Stimulated activated CD4-positive, alpha-beta T cell treated with anti-CD3 and anti-CD28 coated beads, Interleukin-1b, Interleukin-23, amount 100 ng/mL, for 1 hour (primary cell): ENCODE measurements at places on chromosomes 6 and 20.

- no peak for DNase-seq
Measured at GRCh38 chr6:148790817-148791216, 44.0 kb downstream of the UST start.

DNA sequence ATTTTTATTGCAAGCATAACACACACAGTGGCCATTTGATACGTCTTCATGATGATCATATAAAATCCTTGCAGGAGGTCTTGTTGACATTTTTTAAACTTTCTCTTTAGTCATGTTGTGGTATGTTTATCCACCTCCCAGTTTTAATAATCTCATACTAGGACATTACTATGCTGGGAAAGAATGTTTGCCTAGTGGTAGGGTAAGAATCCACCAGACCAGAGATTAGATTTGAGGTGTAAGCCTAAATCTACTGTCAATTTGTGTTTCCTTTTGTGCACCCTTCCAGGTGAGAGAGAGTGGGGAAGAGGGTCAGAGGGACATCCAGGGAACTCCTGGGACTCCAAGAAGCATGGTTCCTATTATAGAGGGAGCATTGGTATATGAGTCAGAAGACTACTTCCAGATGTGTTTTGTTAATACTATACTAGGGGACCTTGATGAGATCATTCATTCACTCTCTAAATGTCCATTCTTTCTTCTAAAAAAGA lies 298.3 kb upstream of the SASH1 start:
- DNase-seq: no peak

- DNase-seq: no peak
Measured at GRCh38 chr6:26183581-26184366, 96.5 kb downstream of the HFE start.

- DNase-seq: no peak
Measured at GRCh38 chr6:6277413-6277812, 43.0 kb downstream of the F13A1 start.

GRCh38 chr6:170236131-170236836 lies 54.6 kb downstream of the DLL1 start:
- DNase-seq: no peak

- DNase-seq: no peak
Measured at GRCh38 chr6:118774581-118774980, 119.4 kb upstream of the ASF1A start.

DNA sequence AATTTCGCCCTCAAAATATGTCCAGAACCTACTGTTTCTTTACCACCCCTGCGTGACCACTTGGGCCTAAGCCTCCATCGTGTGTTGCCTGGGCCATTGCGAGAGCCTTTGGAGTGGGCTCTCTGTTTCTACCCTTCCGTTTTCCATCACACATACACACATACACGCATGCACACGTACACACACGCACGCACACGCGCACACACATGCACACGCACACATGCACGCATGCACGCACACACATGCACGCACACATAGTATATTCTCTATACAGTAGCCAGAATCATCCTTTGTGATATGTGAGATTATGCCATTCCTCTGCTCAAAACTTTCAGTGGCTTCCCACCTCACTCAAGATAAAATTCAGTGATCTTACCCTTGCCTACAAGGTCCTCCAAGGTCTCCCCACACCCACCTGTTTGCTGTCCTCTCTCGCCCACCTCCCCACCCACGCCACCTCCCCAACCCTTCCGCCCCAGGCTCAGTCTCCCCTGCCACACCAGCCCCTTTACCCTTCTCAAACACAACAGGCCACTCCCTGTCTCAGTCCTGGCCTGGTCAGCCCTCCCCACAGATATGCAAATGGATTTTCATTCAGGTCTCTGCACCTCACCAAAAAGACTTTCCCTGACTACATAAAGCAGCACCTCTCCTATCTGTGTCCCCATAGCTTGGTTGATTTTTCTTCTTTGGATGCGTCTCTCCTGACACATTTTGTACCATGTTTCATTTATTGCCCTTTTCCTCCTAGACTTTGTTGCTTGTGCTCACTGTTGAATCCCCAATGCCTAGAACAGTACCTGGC lies 559.6 kb downstream of the CD83 start:
- no peak for DNase-seq

- no peak for DNase-seq
Measured at GRCh38 chr6:53829698-53830221, 35.0 kb downstream of the LRRC1 start.

DNA sequence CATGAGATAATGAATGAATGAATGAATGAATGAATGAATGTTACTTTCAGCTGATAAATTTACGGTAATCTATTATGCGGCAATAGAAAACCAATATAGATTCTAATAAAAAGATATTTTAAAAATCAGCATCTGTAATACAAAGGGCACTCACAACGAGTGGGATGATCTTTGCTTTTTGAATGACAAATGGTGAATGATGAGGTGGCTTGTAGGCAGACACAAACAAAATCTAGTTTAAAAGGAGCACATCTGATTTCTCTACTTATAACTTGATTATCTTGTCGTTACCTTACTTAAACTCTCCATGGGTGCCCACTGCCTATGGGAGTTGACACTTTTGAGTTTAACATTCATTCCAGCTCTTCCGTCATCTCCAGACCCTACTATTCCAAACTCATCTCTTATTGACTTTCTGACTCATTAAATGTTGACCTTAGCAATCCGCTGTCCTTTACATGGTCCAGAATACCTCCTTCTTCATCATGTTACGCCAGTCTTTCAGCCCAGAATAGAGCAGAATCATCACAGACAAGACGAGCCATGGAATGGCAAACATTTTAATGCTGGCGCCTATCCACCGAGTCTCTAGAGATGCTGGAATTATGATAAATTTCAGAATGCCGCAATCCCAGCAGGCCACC lies 41.3 kb downstream of the NHLRC1 start:
- no peak for DNase-seq
